GM12878 (cell line): ENCODE measurements at places on chromosomes 12 and 14.

DNA sequence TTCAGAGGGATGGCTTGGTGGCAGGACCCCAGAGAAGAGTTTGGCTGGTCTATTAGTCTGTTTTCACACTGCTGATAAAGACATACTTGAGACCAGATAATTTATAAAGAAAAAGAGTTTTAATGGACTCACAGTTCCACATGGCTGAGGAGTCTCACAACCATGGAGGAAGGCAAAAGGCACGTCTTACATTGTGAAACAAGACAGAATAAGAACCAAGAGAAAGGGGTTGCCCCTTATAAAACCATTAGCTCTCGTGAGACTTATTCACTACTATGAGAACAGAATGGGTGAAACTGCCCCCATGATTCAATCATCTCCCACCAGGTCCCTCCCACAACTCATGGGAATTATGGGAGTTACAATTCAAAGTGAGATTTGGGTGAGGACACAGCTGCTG lies 78.5 kb upstream of the SSTR1 start:
- DNase-seq, result no peak

DNA sequence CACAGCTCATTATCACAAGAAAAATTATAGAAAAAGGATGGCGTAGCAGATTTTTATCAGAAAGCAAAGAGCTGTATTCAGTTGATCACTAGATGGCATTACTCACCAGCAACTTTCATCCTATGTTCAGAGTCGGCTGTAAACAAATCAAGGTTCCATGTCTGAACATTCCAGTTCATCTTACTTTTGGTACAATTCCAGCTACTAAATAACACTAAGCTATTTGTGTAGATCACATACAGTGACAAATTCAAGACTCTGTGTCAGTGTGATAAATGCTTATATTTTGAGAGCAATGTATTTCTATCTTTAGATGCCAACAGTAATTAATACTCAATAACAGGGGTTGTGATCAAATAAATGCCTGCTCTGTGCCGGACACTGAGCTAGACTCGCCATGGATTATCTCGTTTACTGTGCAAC lies 30.1 kb downstream of the NRDE2 start:
- no peak for DNase-seq

DNA sequence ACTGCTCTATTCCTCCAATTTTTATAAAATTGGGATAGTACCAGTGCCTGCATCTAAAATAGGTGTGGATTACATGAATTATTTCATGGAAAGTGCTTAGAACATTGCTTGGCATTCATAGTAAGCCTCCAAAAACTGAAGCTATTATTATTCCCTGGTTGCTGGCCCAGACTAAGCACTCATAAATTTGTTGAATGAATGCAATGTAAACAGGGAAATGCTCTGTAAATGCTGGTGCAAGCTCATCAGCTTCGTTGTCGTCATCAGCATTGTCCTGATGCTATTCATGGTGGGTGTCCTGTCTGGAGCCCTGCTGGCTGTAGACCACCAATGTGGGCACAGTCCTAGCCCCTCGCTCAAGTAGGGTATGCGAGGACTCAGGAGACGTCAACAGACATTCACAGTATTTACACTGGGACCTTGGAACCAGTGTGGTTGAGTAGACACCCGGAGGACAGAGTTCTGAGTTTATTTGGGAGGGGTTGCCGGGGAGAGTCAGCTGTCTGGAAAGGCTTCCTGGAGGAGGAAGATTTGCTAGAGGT lies 16.5 kb downstream of the BDKRB2 start:
- DNase-seq, result no peak

DNA sequence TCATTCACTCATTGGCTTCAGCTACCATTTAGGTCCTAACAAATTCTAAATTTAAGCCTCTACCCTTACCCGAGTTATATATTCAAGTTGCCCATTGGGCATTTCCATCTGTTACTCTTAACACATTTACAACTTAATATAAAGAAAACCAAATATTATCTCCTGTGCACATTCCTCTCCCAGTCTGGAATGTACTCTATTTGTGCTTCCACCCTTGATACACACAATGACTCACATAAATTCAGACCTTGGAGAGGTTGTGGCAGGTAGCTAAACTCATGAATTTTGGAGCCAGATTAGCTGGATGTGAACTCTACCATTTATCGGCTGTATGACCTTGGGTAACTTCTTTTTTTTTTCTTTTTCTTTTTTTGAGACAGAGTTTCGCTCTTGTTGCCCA lies 51.1 kb downstream of the BRMS1L start:
- no peak for DNase-seq

DNA sequence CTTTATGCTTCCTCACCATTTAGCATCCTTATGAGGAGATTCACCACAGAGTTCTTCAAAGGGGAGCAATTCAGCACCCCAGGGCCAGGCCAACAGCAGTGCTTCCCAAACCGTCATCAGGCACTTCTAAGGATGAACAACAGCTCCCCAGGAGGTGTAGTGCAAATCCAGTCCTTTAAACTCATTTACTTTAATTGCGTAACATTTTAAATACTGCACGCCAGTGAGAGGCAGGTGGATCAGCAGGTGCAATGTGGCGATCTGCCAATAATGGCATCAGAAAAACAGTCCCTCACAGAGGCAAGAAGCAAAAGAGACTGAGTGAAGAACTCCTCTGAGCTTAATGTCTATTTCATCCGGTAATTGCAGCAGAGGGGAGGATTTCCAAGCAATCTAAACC lies 770.9 kb upstream of the FOXG1 start:
- DNase-seq, result no peak
